ENCODE measurements at places on chromosomes 1 and 21.

DNA sequence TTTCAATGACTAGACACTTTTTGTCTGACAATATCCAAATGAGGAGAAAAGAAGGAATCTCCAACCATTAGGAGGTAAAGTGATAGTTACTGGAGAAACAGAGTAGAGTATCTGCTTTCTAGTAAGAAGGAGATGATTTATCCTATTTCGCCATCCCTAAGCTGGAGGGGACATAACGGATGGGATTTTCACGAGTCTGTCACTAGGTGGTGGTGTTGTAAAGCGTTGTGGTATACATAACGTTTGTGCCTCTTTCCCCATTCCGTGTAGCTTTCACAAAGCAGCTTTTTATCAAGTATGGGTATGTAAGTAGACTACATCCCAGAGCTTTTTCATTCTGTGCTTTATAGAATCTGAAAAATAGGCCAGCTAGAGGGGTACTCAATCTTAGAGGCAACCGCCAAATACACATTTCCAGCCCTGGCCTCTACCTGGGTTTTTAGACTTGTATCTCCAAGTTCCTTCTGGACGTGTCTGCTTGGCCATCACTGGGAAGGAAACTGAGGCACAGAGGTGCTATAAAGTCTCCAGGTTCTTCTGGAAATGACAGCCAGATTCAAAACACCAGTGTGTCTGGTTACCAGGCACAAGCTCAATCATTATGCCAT is 33.3 kb upstream of the FAM3B start:
- peak; percentile 3 for DNase-seq

DNA sequence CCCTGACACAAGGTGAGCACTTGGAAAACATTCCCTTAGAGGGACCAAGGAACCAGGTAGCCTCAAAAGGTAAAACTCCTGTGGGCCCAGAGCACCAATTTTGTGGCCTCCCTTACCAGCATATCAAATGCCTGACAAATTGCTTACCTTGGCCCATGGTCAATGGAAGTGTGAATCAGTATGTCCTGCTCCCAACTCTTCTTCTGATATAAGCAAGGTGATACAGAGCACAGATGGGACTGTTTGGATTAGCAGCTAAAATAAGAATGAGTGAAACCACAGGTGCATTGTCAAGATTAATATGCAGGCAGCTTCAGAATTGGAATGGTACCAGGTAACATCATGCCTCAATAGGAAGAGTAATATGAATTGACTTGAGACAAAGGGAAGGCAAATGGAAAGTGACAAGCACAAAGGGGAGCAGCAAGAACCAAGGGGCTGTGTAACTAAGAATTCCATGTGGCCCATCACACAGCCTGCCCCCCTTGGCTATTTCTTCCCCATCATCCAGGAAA is 156.8 kb upstream of the KCND3 start:
- DNase-seq: no peak

DNA sequence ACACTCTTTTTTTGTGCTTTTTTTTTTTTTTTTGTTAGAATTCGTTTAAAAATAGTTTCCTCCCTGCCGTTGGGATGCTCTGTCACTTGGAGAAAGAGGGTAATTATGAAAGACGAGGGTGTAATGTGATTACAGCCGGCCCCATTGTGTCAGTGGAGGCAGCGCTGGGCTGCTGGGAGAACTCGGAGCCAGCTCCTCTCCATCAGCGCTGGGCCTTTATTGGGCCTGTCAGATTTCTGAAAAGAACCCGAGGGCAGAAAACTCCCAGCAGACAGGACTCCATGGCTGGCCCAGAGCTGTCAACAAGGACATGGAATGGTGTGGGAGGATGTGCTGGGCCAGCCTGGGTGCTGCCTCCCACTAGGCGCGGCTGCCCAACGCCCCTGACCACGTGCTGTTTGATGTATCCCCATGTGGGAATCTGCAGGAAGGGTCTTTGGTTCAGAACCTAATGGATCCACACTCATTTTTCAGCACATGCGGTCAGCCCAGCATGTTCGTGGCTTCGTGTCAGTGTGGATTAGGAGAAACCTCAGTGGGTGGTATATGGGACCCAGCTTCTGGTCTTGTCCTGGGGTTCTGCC is 222.6 kb upstream of the KIAA0040 start:
- DNase-seq: no peak

DNA sequence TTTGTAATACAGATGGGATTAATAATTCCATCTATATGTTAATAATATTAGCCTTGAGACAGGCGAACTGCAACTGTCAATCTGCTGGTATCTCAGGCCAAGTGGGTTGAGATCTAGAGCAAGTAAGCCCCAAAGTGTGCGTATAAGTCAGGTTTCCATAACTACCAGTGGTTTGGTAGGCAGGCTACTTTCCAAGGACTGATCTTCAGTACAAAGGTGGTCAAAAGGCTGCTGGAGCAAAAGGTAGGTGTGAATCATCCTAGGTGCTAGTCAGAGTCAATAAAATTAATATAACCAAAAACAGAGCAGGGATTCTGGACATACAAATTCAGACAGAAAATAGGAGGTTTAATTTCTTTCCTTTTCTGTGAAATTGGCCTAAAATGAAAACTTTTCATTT is 328.0 kb downstream of the TGFB2 start:
- no peak for DNase-seq

GRCh38 chr1:109704173-109704572 is 7.9 kb upstream of the GSTM5 start:
- no peak for DNase-seq

DNA sequence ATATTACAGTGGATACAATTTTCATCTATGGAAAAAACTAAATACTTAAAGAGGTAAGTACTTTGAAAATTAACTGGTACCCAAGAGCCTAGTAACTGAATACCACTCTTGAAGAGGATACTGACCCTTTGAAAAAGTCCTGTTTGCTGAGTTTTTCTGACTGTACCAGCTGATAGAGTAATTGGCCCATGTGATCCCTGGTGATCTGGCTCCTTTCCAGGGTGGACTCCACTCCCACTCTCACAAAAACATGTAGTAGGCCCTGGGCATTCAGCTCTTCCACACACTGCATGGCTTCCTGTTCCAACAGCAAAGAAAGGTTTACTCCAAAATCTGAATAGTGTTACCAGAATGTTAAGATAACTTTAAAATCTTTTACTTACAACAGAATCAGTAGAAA is 53.6 kb upstream of the HP1BP3 start:
- DNase-seq: no peak

All from activated naive CD4-positive, alpha-beta T cell (primary cell).